Stimulated activated CD4-positive, alpha-beta T cell treated with anti-CD3 and anti-CD28 coated beads, Interleukin-1b, Interleukin-23, amount 100 ng/mL, for 4 hours (primary cell): ENCODE measurements at places on chromosomes 13 and 19.

- DNase-seq: no peak
Observed at GRCh38 chr13:44837250-44837649, 152.0 kb downstream of the NUFIP1 start.

- no peak for DNase-seq
Observed at GRCh38 chr13:100596516-100596915, 7.9 kb upstream of the GGACT start.

- no peak for DNase-seq
Observed at GRCh38 chr13:78981913-78982312, 323.0 kb upstream of the OBI1 start.

DNA sequence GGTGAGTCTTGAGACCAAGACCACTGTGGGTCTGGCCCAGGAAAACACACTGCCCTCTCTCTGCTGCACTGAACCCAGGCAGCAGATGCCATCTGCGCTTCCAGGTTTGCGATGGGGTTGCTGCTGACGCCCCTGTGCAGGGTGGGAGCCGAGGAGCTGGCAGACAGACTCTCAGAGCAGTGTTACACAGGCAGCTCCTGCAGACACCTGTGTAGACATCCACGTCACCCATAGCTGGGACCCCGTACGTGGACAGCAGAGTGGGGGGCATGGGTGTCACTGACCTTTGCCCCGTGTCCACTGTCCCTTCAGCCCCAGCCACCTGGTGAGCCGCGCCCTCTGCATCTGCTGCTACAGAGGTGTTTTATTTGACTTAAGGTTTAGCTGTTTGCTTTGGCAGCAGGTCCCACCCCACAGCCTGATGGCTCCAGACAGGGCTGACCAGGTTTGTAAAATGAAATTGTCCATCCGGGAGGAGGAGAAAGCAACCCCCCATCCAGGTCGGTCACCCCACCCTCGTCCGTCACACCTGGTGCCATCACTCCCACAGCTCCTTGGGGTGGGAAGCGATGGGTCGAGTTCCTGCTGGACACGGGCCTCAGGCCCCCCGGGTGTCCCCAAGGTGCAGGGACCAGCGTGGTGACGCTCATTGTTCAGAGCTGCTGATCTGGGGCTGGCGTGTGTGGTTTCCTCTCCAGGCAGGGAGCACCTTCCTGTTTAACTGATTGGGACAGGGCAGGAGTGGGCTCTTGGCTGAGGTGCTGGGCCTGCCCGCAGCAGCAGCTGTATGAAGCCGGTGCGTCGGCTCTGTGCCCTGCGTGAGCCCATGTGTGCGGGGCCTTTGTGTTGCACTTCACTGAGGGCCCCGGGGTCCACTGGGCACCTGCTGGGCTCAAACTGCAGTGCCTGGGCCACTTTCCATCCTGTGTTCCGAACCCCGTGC, 28.4 kb downstream of the MCF2L start:
- DNase-seq: no peak
